KBM-7 (cell line): ENCODE measurements at places on chromosomes 7 and 10.

DNA sequence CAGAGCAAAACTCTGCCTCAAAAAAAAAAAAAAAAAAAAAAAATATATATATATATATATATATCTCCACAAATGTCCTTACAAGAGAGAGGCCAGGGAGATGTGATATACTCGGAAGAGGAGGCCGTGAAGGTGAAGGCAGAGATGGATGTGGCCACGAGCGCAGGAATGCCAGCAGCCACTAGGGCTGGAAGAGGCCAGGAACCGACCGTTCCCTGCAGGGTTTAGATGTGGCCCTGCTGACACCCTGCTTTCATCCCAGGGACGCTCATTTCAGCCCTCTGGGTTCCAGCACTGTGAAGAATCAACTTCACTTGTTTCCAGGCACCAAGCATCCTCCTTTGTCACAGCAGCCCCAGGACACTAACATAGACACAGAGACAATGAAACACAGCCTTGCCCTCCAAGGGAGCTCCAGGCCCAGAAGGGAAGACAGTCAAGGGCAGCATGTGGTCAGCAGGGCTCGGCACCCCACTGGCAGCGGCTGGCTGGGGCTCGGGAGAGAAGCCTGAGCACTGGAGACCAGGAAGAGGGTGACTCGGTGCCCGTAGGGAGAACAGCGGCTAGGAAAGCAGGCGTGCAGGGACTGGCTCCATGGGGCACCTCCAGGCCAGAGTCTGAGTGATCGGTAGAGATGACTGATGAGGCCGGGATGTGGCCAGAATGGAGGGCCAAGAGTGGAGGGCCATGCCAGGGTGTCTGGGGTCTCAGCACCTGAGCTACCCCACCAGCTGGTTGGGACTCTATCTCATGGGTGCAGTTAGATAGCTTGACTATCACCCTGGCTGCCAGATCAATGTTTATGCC lies 7.6 kb downstream of the WDR86 start:
- DNase-seq = no peak

GRCh38 chr10:15483215-15484075 lies 112.4 kb upstream of the FAM171A1 start:
- DNase-seq = no peak

GRCh38 chr10:66958466-66958865 lies 32.6 kb downstream of the LRRTM3 start:
- no peak for DNase-seq

GRCh38 chr7:98500764-98501163 lies 99.9 kb upstream of the BAIAP2L1 start:
- DNase-seq = no peak

GRCh38 chr10:113273181-113274163 lies 279.4 kb upstream of the HABP2 start:
- DNase-seq = peak; percentile 64

GRCh38 chr7:95205665-95206225 lies 118.6 kb downstream of the PON1 start:
- DNase-seq = no peak

- DNase-seq = no peak
These were observed 112.8 kb upstream of the PDCD4 start for GRCh38 chr10:110758898-110759297.

DNA sequence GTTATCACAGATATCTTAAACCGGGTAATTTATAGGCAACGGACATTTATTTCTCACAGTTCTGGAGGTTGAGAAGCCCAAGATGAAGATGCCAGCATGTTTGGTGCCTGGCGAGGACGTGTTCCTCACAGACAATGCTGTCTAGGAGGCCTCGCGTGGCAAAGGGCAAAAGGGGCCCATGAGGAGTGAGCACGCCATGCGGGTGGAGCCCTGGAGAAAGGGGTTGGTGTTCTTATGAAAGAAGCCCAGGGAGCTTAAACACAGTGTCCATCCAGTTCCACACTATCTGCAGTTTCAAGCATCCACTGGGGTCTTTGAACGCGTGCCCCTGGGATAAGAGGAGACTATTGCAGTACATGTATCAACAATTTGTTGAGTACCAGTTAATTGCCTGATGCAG lies 51.4 kb downstream of the CXCL12 start:
- DNase-seq = no peak

- no peak for DNase-seq
These were observed 7.8 kb downstream of the GARIN1A start for GRCh38 chr7:128679920-128680319.

DNA sequence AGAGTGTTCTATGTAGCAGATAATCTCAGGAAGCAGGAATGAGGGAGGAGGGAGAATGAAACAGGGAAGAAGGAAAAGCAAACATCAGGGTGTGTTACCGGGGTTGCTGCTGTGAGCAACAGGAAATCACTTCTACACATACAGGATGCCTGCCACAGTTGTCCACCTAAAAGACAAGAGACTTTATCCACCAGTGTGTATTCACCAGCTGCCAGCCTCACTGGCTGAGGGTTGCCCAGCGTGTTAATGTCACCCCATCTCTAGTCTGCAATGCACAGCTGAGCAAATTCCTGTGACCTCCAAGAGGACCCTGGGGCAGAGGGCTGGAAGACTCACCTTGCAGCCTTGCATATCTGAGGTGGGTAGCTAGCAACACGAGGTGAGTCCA lies 183.7 kb downstream of the GPAM start:
- no peak for DNase-seq

DNA sequence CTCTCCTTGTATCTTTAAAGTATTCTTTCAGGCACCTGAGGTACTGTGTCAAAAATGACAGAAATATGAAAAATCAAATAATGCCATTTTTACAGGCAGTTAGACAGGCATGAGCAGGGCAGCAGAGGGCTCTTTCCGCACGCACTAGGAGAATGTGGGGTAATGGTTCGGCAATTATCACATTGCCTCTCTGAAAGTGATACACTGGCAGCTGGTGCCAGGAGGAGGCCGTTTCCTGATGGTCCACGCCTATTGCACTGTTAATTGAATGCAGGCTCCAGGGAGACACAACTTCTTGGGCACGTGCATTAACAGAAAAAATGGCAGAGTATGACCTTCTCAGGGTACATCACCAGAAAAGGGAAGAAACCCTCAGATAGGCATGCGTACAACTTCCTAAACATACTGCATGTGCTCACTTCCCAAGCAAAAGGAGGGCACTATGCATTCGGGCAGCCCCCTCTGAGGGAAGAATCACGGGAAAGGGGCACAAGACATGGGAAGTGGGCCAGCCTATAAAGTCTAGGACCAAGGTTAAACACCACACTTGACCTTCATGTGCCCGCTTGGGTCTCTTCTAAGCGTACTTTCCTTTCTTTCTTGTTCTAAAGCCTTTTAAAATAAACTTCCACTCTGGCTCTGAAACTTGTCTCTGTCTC lies 161.7 kb downstream of the TNS3 start:
- DNase-seq = no peak

- no peak for DNase-seq
These were observed 229.0 kb downstream of the PRPF18 start for GRCh38 chr10:13815756-13816155.
